ENCODE measurements at places on chromosomes 16 and 17.

- no peak for DNase-seq
Observed at GRCh38 chr16:3013491-3013951, 798 bp downstream of the CLDN9 start.

GRCh38 chr16:83826146-83826913 is 18.6 kb downstream of the HSBP1 start:
- DNase-seq: peak; percentile 87

- peak; percentile 92 for DNase-seq
Observed at GRCh38 chr16:86566601-86566965, at the start of gene FOXC2. Gene FOXC2, plus strand, starts transcription at chr16:86566829. Its CDS starts 507 bp downstream, at chr16:86567336.

GRCh38 chr16:71703333-71703732 is 21.2 kb downstream of the PHLPP2 start:
- no peak for DNase-seq

DNA sequence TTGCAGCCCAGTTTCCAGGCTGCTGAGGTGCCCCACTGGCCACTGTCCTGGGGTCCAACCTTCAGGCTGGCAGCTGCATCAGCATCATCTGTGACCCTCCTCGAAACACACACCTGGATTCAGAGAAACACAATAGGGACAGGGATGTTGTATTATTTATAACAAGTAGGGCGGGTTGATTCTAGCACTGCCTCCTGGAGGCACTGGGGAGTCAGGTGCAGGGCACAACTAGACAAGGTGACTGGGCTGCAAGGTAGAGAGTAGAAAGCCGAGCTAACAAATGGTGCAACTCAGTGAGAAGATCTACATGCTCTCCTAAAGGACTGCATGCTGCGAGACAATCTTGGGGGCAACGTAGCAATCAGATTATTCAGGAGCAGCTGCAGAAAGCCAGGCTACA is 317.3 kb downstream of the SLC39A11 start:
- DNase-seq: no peak

- DNase-seq: no peak
Observed at GRCh38 chr17:4045487-4045886, 81.2 kb upstream of the ATP2A3 start.

DNA sequence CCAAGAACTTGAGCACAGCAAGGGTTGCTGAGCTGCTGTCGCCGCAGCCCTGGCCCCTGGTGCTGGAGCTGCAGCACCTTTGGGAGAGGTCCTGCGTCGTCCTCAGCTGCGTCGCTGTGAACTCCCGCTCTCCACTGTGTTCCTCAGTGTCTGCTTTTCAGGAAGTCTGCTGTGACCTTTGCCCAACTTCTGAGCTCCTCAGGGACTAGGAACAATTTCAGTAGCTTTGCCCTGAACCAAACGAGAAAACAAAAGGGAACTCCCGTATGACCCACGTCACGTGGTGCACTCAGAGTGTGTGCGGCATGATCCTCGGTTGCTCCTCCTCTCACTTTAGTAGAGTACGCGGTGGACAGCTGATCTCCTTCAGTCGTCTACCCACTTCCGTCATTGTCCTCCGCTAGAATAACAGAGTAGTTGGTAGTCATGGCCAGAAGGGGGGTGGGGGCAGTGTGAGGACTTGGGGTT is 44.2 kb downstream of the WDR45B start:
- peak; percentile 84 for DNase-seq

- no peak for DNase-seq
Observed at GRCh38 chr16:89071686-89072547, 21.7 kb upstream of the ACSF3 start.

- no peak for DNase-seq
Observed at GRCh38 chr17:41518789-41519449, at the start of gene KRT15. Gene KRT15, minus strand, starts transcription at chr17:41518890. Its CDS starts 63 bp downstream, at chr17:41518827.

GRCh38 chr17:41498276-41498675 is 7.1 kb downstream of the KRT13 start:
- DNase-seq: no peak

GRCh38 chr16:85568519-85568918 is 44.6 kb upstream of the GSE1 start:
- DNase-seq: peak; percentile 83

- no peak for DNase-seq
Observed at GRCh38 chr17:57032343-57032742, 52.7 kb upstream of the AKAP1 start.

DNA sequence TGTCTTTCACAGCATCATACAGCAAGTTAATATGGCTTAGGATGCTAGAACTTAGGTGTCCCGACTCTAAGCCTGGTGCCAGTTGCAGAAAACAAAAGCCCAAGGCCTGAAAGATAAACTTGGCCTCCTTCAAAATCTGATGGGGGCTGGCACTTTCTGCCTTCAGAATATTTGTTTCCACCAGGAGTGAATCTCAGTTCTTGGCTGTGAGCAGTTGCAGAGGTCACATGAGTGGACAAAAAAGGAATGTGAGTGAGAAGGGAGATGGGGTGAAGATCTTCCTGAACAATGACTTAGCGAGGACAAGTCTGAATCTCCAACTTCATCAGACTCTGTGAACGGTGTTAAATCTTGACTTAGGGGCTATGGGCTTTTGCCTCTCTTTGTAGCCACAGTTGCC is 46.6 kb downstream of the HOXB1 start:
- no peak for DNase-seq

DNA sequence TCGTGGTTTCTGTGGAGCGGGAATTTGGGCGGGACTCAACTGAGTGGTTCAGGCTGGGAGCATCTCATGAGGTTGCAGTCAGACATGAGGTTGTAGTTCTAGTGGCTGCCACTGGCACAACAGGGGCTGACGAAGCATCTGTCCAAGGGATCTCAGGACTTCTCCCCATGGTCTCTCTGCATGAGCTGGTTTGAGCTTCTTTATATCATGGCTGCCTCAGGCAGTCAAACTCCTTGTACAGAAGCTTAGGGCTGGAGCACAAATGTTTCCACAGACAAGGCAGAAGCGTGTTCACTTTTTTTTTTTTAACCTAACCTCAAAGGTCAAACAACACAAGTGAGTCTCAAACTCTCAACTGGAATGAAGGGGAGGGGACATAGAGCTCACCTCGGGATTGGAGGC is 243.3 kb downstream of the MSI2 start:
- DNase-seq: no peak

- DNase-seq: no peak
Observed at GRCh38 chr17:6474376-6474775, 30.1 kb downstream of the PIMREG start.

- DNase-seq: no peak
Observed at GRCh38 chr17:78774956-78775571, 7.0 kb downstream of the CYTH1 start.

GRCh38 chr17:28863953-28864352 is 9.1 kb downstream of the ERAL1 start:
- DNase-seq: no peak

DNA sequence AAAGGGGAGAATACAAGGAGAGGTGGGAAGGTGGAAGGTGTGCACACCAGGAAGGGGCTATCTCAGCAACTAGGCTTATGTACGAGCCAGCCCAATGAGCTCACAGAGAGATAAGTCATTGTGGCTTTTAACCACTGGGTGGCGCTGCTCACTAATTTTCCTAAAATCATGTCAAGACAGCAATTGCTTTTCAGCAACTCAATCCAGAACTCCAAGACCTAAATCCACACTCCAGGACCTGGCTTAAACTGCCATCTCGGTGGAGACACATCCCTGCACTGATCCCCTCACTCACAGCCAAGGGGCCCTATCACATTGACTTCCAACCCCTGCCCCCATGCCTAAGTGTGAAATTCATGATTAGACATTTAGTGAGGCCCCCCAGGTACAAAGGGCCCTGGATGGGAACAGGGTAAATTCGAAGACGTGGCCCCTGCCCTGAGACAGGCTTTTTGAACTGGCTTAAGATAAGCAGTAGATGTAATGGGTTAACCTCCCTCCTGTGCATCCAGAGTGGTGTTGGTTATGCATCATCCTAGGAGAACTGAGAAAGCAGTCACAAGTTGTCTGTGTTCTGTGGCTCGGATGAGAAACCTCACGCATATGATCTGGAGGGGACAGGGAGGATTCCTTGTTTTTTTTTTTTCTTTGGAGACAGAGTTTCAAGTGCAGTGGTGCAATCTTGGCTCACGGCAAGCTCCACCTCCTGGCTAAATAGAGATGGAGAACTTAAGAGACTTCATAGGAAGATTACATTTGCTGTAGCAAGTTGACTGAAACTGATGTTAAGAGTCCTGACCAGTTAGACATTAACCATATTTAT is 11.5 kb downstream of the CCL16 start:
- peak; percentile 91 for DNase-seq

GRCh38 chr17:7849130-7849750 is 5.6 kb upstream of the TMEM88 start:
- no peak for DNase-seq

GRCh38 chr16:3283543-3284447 is 504 bp downstream of the ZNF263 start:
- no peak for DNase-seq

- DNase-seq: no peak
Observed at GRCh38 chr17:82674656-82675475, 23.6 kb downstream of the RAB40B start.

- DNase-seq: no peak
Observed at GRCh38 chr17:4006745-4007211, 42.5 kb upstream of the ATP2A3 start.

DNA sequence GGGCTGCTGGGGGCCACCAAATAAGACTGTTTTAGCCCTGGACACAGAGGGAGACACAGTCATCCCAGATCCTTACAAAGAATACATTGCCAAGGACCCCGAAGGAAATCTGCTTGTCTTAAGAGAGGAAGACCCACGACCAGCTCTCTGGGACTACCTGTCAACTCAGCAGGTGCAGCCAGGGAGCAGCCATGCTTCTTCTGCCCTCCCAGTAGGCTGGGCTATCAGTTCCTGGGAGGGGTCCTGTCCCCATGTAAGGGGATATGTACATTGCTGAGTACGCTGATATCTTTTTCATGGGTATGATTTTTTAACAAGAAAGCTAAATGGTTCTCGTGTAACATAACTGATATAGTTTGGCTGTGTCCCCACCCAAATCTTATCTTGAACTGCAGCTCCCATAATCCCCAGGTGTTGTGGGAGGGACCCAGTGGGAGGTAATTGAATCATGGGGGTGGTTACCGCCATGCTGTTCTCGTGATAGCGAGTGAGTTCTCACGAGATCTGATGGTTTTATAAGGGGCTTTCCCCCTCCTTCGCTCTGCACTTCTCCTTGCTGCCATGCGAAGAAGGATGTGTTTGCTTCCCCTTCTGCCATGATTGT is 11.3 kb downstream of the SSTR2 start:
- DNase-seq: no peak

- no peak for DNase-seq
Observed at GRCh38 chr17:49290690-49291359, 60.2 kb upstream of the PHOSPHO1 start.

DNA sequence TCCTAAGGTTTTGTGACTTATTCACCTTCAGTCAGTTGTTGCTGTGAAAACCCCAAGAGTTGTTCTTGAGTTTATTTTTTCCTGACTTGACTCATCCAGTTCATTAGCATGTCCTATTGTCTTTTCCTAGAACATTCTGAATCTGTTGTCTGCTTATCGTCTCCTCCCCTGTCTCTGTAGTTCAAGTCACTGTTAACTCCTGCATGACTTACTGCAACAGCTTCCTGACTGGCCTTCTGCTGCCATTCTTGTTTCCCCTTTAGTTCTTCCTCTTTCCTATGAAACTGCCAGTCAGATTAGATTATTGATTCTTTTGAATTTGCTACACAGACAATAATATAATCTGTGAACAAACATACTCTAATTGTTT is 161.5 kb downstream of the FTO start:
- no peak for DNase-seq

DNA sequence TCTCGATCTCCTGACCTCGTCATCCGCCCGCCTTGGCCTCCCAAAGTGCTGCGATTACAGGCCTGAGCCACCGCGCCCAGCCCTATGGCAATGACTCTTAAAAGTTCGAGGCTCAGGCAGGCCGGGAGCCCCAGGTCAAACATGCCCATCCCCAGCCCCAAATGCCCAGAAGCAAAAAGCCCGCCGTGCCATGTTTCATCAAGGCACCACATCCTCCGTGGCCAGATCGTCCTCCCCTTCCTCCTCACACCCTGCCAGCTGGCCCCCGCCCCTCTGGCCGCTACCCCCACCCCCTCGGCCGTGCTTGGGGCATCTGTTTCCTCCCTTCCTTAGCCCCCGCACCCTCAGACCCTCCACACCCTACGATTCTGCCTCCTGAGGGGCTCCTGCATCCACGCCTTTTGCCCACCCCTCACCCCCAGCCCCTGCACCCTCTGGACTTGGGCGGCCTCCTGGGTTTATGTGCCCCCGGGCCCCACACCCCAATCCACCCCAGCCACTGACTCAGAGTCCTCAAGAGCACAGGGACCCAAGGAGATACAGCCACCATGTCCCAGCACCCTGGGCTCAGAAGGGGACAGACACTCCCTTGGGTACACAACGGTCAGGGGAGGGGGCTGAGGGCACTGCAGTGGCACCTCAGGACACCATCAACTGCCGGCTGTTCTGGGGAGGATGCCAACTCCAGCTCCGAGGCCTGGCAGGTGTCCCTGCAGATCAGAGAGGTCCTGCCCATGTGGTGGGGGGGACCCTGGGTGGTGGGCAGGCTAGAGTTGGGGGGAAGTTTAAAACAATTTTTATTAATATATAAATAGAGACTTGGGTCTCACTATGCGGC is 7.1 kb downstream of the CTRB1 start:
- no peak for DNase-seq

DNA sequence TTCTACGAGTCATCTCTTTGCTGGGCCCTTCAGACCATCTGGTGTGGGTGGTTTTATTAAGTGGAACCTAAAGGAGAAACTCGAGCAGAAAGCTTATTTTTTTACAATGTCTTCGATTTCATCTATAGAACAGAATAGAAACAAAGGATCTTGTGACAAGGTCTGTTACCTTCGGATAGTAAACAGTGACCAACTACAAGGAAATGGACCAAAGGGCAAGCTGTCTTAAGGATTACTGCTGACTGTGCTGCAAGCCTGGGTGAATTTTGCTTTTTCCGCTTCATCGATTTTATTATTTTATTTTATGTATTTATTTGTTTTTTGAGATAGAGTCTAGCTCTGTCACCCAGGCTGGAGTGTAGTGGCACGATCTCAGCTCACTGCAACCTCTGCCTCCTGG is 348.9 kb upstream of the ERCC4 start:
- DNase-seq: no peak

All from right atrium auricular region (tissue), 2 donors.